ENCODE measurements at places on chromosomes 12 and 14.

- no peak for DNase-seq
These were observed 174.5 kb upstream of the CNOT2 start for GRCh38 chr12:70068743-70069142.

GRCh38 chr12:113456761-113457160 is 14.9 kb downstream of the LHX5 start:
- no peak for DNase-seq

DNA sequence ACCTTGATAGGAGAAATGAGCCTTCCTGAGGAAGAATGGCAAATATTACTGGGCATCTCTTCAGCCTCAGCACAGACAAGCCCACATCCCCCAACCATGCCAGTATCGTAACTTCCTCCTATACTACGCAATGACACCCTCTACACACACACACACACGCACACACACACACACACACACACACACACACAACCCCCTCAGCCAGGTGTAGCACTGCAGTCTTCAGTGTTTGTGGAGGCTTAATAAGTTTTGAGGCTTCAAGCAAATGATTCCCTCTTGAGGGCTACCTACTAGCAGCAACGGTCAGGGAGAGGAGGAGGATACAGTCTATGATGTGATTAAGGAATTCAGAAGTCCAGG is 1.6 kb downstream of the DGKA start:
- DNase-seq: no peak

DNA sequence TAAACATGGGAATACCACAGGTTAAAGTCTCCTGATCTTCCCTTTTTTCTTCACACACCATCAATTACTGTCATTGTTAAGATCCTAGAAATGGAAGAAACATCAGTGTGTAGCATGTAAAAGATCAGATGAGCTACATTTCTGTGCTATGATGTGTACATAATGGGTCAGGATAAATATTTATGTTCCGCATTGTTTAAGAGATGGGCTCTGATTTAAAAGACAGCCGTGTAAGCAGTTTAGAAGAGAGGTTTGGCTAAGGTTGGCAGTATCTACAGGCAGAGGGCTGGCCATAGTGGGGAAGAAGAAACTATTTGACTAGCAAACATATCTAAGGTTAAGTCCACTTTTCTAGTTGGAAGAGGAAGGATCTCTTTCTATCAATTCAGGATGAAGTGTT is 49.4 kb downstream of the LRRC9 start:
- DNase-seq: no peak

DNA sequence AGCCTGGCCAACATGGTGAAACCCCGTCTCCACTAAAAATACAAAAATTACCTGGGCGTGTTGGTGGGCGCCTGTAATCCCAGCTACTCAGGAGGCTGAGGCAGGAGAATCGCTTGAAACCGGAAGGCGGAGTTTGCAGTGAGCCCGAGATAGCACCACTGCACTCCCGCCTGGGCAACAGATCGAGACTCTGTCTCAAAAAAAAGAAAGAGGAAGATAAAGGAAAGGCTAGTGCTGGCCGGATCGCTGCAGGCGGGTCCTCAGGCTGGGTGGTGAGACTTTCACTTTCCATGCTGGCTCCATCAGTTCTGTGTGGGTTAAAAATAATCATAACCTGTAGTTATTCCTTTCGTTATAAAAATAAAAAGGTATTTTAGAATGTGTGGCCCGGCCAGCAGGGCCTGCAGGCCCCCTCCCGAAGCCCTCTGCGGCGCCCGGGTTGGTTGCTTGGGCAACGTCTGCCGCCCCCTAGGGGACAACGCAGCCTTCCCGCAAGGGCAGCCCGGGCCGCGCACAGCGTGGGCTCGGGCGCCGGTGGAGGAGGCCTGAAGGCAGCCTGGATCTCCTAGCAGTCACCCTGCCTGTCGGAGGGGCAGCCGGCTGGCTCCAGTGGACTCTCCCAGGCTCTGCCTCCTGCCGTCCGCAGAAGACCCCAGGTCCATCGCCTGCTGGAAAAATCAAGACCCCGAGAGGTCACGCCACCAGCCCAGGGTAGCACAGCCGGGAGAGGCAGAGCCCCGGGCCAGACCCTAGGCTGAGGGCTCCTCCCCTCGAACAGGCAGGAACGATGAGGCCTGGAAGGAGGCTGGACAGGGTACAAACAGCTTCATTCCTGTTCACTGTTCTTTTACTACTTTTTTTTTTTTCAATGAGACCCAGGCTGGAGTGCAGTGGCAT is 5.0 kb upstream of the SLC25A47 start:
- DNase-seq: peak; percentile 78

DNA sequence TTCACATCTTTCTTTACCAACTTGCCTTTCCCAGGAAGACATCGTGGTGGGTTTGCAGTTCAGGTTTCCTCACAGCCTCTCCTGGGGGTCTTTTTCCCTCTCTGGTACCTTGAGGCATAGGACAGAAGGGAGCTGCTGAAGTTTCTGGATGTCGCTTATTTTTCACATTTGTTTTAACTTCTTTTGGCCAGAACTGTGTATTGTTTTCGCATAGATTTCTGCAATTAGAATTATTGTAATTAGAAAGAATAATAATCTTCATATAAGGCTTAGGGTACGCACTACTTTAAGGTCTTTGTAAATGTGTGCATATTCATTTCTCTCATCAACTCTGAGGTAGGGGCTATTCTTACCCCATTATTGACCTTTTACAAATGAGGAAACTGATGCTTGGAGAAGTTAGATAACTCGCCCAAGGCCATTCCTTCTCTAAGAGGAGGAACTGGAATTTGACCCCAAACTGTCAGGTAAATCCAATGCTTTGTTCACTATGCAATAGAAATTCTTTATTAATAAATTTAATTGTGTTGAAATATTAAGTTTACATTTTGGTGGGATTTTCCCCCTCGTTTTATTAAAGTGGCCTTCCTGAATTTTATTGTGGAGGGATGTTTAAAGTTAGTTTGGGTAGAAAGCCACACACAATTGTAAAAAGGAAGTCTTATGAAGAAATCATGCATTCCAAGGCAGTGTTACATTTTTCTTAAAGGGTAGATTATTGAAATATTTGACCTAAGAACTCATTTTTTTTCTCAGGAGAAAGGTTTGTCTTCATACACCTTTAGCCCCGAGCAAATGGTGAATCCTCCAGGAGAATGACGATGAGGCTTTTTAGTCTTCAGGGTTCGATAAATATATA is 12.1 kb upstream of the SLC38A2 start:
- no peak for DNase-seq

GRCh38 chr12:6383572-6384498 is at the start of gene LTBR:
Gene LTBR, plus strand, starts transcription at chr12:6384162. Its CDS starts 197 bp downstream, at chr12:6384359.
- DNase-seq: peak; percentile 97

DNA sequence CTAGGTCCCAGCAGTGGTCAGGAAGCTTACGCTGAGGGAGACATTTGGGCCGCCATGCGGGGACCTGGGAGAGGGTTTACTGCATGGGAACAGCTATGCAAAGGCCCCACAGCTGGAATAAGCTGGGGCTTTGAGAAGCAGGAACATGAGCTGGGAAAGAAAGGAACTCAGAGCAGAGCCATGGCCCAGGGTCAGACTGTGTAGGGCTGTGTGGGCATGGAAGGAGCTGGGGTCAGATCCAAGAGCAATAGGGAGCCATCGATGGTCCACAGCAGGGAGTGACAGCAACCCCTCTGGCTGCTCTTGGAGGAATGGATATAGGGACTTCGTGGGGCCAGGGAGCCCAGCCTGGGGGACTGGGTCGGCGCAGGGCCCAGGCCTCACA is 151.6 kb downstream of the ADGRD1 start:
- DNase-seq: no peak

- no peak for DNase-seq
These were observed 19.8 kb upstream of the LYZ start for GRCh38 chr12:69328426-69328825.

DNA sequence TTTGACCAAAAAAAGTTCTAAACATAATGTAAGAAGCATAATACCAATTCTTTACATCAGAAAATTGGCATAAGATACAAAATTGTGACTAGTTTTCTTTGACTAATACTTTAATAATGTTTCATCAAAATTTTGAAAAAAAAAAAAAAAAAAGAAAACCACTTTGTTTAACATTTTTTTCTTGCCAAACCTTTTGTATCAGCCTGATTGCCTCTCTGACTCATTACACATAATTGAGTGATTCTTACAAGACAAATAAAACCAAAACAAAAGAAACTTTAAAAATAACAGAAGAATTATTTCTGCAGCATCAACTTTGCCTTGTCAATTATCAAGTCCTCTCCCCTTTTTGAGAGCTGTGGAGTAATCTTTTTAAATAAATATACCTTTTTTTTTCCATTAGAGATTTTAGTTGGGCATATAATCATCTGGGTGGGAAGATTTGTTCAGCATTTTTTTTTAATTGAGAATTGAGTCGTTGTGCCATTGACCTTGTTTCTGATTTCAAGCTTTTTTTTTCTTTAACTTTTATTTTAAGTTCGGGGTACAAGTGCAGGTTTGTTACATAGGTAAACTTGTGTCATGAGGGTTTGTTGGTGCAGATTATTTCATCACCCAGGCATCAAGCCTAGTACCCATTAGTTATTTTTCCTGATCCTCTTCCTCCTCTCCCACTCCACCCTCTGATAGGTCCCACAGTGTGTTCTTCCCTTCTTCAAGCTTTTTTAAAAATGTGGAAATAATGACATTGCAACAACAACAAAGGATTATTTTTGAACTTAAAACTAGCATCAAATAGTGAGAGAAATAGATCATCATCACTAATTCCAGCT is 45.8 kb upstream of the HMGA2 start:
- no peak for DNase-seq

DNA sequence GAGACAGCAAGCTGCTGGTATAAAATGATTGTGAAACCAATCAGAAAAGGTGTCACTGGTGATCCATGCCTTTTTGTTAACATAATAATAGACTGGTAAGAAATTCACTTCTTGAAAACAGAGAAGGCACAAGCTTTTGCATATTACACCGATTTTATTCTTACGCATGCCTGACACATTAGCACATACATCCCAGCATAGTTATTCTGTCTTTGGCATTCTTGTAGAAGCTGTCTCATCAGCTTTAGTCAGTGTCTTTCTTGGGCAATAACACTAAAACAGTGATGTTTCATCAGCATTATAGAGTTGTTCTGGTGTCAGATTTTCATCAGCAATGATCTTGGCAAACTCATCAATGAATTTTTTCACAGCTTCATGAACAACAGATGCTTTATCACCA is 283.4 kb upstream of the TMTC1 start:
- no peak for DNase-seq

GRCh38 chr14:61399365-61399764 is 78.0 kb downstream of the PRKCH start:
- DNase-seq: peak; percentile 16

DNA sequence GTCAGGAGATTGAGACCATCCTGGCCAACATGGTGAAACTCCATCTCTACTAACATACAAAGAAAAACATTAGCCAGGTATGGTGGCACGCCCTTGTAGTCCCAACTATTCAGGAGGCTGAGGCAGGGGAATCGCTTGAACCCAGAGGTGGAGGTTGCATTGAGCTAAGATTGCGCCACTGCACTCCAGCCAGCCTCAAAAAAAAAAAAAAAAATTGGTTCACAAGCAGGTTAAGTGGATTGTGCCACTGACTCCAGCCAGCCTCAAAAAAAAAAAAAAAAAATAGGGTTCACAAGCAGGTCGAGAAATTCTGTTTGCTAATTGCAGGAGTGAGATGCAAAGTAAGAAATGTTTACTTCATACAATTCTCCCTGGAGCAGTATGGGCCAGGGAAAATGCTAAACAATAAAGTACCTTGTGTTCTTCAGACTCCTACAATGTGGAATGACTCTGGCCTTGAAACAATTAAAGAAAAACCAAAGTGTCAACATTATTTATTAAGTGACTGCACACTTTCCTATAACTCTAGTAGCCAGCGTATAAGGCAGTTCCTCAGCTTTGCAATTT is 6.1 kb downstream of the EDDM3B start:
- DNase-seq: no peak

GRCh38 chr12:124605883-124606774 is 38.7 kb upstream of the NCOR2 start:
- DNase-seq: no peak

DNA sequence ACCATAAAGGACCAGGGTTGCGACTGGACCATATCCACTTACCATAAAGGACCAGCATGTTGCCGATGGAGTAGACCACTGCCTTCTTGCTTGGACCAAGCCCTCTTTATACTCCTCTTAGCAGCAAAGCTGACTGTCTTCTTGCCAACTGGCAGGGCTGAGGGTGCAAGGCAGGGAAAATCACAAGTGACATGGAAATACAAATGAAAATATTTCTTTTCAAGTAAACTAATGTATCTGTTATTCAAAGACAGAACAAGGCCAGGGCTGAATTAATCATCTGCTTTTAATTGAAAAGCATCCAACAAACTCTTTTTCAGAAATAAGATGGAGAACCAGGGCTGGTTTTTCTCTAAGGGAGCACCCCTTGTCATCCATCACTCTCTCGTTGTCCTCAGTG is at the start of gene CELA1:
Gene CELA1, minus strand, starts transcription at position 99 of the 400 bp plus-strand sequence. Its CDS starts 41 bp downstream, at position 58.
- DNase-seq: no peak

DNA sequence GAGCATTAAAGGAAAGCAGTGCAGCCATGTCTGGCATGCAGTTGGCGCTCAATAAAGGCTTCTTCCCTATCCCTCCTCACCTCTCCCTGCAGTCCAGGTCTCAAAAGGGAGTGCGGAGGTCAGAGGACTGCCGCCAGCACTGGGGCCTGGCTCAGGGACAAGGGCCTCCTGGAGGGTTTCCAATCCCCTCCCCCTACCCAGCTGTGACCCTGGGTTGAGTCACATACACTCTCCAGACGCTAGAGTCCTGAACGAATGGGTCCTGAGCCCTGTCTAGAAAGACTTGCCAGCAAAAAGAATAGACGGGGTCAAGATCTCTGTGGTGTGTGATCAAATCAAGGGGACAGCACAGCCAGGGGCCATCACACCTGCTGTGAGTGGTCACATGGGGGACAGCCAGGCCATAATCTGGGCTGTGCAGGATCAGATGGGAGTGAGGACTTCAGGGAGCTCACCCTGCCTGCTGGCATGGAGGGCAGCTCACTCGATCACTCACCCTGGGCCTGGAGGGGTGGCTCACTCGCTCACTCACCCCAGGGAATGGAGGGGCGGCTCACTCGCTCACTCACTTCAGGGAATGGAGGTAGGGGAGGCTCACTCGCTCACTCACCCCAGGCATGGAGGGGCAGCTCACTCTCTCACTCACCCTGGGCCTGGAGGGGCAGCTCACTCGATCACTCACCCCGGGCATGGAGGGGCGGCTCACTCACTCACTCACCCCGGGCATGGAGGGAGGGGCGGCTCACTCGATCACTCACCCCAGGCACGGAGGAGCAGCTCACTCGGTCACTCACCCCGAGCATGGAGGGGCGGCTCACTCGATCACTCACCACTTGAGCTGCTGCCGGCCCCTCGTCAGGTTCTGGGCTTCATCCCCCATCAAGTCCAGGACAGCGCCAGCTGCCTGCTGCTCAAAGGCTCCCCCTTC is 12.8 kb downstream of the CFAP73 start:
- DNase-seq: no peak

- no peak for DNase-seq
These were observed 179.7 kb upstream of the HIF1A start for GRCh38 chr14:61515436-61516117.

Measured in trophoblast cell (in vitro differentiated cells and primary cell).